ENCODE measurements at places on chromosomes 2 and 18.

DNA sequence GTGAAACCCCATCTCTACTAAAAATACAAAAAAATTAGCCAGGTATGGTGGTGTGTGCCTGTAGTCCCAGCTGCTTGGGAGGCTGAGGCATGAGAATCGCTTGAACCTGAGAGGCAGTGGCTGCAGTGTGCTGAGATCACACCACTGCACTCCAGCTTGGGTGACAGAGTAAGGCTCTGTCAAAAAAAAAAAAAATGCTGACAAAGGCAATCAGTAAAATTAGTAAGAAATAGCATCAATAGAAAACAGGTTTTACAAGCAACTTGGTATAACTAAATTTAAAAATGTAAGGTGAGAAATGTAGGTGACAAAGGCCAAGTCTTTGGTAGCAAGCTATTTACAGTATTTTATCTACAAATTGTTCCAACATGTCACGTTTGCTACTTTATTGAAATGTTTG is 421.4 kb upstream of the RGPD4 start:
- no peak for DNase-seq

DNA sequence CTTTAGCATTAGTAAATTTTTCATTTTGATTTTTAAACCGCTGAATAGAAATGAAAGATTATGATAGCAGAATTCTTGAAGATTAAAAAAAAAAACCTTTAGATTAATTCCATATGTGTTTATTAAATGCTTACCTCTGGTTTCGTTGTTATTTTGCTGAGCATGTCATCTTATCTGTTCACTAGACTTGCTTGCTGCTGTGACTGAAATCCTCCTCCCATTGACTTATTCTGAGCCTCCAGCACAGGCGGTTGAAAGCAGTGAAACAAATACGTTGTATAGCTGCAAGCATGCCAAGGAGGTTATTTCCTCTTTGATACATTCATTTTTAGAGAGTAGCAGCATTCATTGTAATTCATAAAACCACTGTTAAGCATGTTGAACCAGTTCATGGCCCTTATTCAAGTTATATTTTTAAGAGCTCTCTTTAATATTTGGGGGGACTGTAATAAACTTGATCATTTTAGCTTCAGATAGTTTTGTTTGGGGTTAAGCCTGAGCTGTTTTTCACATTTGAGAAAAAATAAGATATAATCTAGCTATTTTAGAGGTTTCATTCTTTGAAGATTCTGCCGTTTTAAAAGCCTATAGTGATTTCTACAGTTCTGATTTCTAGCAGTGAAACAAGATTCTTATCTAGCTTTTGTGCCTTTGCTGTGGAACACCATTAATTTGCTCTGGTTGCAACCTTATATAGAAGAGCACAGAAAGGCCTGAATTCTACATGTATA is at the start of gene HTR2B:
TSS of gene HTR2B (minus strand) at position 205 of the 731 bp plus-strand sequence. CDS start 1,278 bp downstream, outside the sequence.
- DNase-seq = no peak

GRCh38 chr18:62959481-62959880 is 244.1 kb downstream of the PHLPP1 start:
- DNase-seq = no peak

DNA sequence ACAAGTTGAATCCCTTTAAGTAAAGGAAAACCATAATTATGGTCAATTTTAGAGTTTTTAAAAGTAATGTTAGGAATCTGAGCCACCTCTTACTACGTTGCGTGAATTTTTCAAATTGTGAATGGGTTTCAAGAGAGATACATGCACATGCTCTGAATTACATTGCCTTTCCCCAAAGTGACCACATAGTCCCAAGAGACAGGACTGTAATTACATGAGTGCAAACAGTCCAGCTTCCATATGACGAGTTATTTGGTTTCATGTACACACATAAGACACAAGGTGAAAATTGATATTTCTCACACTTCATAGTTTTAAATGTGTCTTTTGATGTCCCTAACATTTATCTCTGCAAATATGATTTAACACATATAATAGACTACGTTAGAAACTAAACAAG is 850.8 kb downstream of the LRP1B start:
- DNase-seq = no peak

GRCh38 chr2:239945751-239946561 is 79.2 kb downstream of the NDUFA10 start:
- no peak for DNase-seq

DNA sequence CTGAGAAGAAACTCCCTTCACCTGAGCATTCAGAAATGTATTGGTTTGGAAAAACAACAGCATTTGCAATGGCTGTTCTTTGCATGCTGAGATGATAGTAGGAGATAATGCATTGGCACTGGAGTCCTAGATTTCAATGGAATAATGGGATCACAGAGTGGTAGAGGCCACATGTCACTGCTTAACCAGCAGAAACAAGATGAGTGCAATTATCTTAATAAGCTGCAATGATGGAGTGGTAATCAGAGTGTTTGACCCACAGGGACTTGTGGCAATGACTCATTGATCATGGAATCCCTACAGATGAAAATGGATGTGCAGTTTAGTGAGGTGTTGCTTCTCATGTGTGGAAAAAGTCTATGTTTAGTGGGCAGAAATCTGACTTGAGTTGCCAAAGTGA is 218.8 kb upstream of the ZEB2 start:
- DNase-seq = no peak

DNA sequence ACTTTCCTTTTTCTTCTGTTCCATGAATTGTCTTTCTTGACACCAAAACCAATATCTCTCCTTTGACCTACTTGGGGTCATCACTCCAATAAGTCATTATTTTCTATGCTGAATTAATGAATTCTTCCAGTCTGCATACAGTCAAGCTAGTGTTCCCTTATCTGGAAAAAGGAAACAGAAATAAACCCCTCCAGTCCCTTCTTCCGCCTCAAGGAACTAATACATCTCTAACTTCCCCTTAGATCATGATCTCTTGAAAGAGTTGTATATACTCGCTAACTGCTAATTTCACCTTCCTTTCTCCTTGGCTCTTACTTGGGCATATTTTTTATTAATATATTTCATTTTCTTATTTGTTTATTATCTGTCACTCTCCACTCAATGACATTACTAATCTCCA is 7.3 kb upstream of the ARHGAP15 start:
- no peak for DNase-seq

DNA sequence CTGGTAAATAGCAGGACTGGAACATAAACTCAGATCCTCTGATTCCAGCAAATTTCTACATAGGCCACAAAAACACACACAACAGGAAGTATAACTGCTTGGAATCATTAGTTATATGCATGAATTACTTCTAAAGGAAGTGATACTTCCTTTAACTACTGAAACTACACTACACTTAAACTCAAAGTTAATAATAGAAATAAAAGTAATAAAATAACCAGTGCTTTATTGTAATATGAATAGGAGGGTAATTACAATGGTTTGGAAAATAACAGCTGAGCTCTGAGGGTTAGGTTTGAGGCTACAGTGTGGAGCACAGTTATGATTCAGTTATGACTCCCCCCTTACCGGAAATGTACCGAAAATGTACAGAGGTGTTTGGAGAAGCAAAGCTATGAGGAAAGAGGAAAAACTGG is 18.5 kb upstream of the POLI start:
- no peak for DNase-seq

- DNase-seq = no peak
These were observed 7.8 kb downstream of the SLC66A2 start for GRCh38 chr18:79943608-79944125.

DNA sequence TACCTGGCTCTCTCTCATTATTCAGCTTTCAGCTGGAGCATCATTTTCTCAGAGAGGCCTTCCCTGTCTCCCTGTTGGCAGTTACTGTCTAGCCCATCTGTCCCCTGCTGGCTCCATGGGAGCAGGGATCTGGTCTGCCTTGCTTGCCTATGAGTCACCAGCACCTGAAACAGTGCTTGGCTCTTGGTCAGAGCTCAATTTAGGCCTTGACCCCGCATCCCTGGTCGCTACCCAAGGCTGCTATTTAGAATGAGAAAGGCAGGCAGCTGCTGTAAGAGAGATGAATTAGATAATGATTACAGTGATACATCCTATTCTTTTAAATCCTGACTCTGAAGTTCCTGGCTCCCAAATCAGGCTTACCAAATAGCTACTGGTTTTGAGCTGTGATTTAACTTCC is 32.9 kb downstream of the KCNE4 start:
- no peak for DNase-seq

DNA sequence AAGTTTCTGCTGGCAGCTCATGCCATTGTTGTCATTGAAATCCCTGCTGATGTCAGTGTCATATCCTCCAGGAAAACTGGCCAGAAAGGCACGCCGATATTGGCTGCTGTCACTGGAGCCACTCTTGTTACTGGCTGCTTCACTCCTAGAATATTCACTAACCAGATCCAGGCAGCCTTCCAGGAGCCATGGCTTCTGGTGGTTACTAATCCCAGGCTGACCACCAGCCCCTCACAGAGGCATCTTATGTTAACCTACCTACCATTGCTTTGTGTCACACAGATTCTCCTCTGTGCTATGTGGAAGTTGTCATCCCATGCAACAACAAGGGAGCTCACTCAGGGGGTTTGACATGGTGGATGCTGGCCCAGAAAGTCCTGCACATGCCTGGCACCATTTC is 27.0 kb upstream of the MTX2 start:
- DNase-seq = no peak

DNA sequence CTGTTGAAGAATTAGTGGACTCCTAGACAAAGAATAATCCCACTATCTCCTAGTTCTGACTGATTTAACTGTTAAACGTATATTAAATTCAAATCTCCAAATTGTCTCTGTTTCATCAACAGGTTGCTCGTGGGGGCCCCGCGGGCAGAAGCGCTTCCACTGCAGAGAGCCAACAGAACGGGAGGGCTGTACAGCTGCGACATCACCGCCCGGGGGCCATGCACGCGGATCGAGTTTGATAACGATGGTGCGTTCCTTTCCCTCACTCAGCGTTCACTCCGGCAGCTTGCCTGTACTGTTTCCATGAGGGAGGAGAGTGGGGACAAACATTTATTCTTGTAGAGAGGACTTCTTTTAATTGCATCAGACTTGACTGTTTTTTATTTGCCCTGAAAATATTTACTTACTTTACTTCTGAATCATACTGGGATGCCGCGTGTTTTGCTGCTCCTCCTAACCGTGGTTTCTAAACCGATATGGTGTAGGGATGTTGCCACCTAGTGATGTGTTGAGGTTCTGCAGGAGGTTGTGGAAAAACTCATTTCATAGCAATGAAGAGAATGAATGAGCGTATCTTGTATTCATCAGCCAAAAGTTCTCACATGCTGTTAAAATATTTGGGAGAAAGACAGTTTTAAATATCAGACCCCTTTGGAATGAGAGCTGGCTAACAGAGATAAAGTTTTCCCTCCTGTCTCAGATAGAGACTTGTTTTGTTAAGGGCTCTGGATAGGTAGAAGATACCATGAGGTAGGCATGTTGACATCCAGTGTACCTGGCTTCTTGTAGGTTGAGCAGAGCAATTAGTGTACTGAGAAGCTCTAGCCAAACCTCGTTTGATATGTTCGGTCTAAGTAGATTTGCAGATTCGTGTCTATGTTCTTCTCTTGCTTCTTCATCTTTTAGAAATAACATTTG is 38.3 kb downstream of the ITGA6 start:
- peak; percentile 52 for DNase-seq

DNA sequence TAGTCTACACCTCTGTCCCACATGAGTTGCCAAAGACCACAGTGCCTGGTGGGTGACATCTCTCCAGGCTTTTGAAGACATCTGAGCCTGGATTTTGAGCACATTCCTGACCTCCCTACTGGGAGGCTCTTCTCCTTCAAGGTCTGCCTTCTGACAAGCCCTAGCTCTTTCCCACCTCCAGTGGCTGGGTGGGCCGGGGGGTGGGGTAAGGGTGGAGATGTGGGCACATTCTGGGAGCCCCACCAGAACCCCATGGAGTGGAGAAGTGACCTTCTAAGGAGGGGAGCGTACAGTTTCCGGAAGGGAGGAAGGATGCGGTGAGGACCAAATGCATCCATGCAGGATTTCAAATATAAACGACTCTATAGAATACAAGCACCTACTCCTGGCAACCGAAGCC is 27.9 kb upstream of the ANXA4 start:
- DNase-seq = no peak

GRCh38 chr2:8154270-8154669 is 527.6 kb upstream of the ID2 start:
- DNase-seq = no peak

- no peak for DNase-seq
These were observed 216.3 kb upstream of the SMAD7 start for GRCh38 chr18:49167084-49167483.

GRCh38 chr2:824954-825353 is 125.7 kb upstream of the SNTG2 start:
- no peak for DNase-seq

GRCh38 chr2:239445771-239446524 is 45.1 kb upstream of the HDAC4 start:
- no peak for DNase-seq

- DNase-seq = no peak
These were observed 16.5 kb upstream of the PSD4 start for GRCh38 chr2:113157118-113157896.

DNA sequence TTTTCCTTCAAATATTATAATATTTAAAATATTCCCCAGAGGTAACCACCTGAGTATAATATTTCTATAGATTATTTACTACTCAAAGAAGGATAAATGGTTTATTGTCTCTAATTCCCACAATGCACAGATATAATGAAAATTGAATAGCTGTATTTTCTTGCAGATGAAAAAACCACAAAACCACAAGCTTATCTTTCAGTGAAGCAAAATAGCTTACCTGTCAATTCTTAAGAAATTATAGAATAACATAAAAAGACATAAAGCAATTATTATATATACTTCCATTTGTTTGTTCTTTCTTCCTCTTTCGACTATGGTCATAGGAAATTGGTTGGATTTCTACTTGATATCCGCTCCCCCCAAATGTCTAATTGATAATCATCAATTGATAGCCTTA is 98.8 kb downstream of the BARD1 start:
- DNase-seq = no peak

DNA sequence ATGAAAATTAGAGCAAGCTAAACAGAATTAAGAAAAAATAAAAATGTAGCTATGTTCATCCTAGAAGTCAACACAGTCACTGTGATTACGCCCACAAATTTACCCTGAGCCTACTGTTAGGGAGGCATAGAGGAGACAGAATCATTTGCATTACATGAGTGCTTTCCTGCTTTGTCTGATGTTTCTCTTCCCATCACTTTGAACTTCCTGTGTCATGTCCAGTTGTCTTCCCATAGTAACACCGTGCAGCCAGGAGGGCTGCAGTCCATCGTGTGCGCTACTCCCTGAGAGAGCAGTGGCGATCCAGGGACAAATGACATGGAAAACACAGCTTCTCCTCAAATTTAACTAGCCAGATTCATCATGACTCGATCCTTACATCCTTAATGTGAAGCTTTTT is 149.8 kb upstream of the DAPL1 start:
- DNase-seq = no peak

All from activated T-cell treated with anti-CD3 and anti-CD28 coated beads for 1 hour (primary cell).